ENCODE measurements at places on chromosomes 16 and 17. TPM values are rescaled to one million over a fixed set of nuclear protein-coding genes. Genes with fewer than 3 reads are reported as not detected.

The TNFRSF17 gene
- polyA plus RNA-seq, result 0.20 TPM

The RAP1GAP2 gene
- polyA plus RNA-seq, result 0.78 TPM

The TMEM231 gene
- polyA plus RNA-seq, result 1.4 TPM

The POLR2A gene
- polyA plus RNA-seq, result 31.1 TPM

The TBC1D3K gene
- polyA plus RNA-seq, result not detected

The CSH1 gene
- polyA plus RNA-seq, result not detected

The HOXB1 gene
- not detected for polyA plus RNA-seq

The TP53TG3 gene
- polyA plus RNA-seq, result not detected

The CCDC57 gene
- 42.4 TPM for polyA plus RNA-seq

The GPRC5B gene
- polyA plus RNA-seq, result not detected

The TBX21 gene
- 1.3 TPM for polyA plus RNA-seq

The EPN3 gene
- not detected for polyA plus RNA-seq

The TBC1D3I gene
- polyA plus RNA-seq, result not detected

The IRF8 gene
- 5.8 TPM for polyA plus RNA-seq

The APOBR gene
- polyA plus RNA-seq, result 0.76 TPM

The HOXB2 gene
- polyA plus RNA-seq, result 16.4 TPM

The USH1G gene
- not detected for polyA plus RNA-seq

The ARHGAP44 gene
- not detected for polyA plus RNA-seq

The USP22 gene
- 34.3 TPM for polyA plus RNA-seq

The CTRL gene
- 2.2 TPM for polyA plus RNA-seq

The TEKT3 gene
- polyA plus RNA-seq, result not detected

The HS3ST3A1 gene
- polyA plus RNA-seq, result 0.76 TPM

The ALOX12B gene
- 1.7 TPM for polyA plus RNA-seq

The GPR142 gene
- polyA plus RNA-seq, result not detected

The SEPTIN12 gene
- not detected for polyA plus RNA-seq

The LRRC59 gene
- polyA plus RNA-seq, result 13.8 TPM

The CCL1 gene
- not detected for polyA plus RNA-seq

The KRTAP9-2 gene
- not detected for polyA plus RNA-seq

The SYCE1L gene
- 1.8 TPM for polyA plus RNA-seq

The FHOD1 gene
- 3.0 TPM for polyA plus RNA-seq

The EVI2A gene
- polyA plus RNA-seq, result 53.3 TPM

The CDH1 gene
- polyA plus RNA-seq, result 1.4 TPM

The GAST gene
- not detected for polyA plus RNA-seq

The C16orf54 gene
- polyA plus RNA-seq, result 29.2 TPM

The KRT24 gene
- not detected for polyA plus RNA-seq

The SEZ6L2 gene
- not detected for polyA plus RNA-seq

The TBX2 gene
- polyA plus RNA-seq, result not detected

The SLC9A5 gene
- polyA plus RNA-seq, result 0.04 TPM

The CHD9NB gene
- polyA plus RNA-seq, result not detected

The KRTAP2-4 gene
- polyA plus RNA-seq, result not detected

The COG7 gene
- polyA plus RNA-seq, result 10.9 TPM

The VMO1 gene
- polyA plus RNA-seq, result not detected

The KRT33A gene
- not detected for polyA plus RNA-seq

The HEATR9 gene
- 0.07 TPM for polyA plus RNA-seq

The ERAL1 gene
- 38.0 TPM for polyA plus RNA-seq

The ZNF778 gene
- polyA plus RNA-seq, result 2.9 TPM

Data from naive thymus-derived CD8-positive, alpha-beta T cell (primary cell).